NCI-H1694 treated with DMSO at 0.1 percent for 48 hours (cell line): ENCODE measurements at places on chromosomes 6 and 20.

DNA sequence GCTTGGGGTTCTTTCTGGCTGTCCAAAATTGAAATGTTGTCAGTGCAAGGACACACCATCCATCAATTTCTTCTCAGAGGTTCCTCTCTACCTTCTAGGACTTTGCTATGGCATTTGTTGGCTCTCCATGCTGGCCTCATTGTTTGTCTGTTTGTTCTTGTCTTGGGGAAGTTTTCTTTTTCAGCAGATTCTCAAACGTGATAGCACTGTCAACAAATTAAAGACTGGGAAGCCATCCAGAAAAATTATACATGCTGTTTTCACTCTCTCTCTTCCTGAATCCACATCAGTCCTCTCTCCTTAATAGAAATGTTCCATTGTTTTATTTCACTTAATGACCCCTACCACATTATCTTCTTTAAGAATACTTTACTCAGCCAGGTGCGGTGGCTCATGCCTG, 130.4 kb downstream of the PCSK2 start:
- DNase-seq, result no peak

- no peak for DNase-seq
These were observed 354.1 kb upstream of the ARID1B start for GRCh38 chr6:156423075-156423474.

DNA sequence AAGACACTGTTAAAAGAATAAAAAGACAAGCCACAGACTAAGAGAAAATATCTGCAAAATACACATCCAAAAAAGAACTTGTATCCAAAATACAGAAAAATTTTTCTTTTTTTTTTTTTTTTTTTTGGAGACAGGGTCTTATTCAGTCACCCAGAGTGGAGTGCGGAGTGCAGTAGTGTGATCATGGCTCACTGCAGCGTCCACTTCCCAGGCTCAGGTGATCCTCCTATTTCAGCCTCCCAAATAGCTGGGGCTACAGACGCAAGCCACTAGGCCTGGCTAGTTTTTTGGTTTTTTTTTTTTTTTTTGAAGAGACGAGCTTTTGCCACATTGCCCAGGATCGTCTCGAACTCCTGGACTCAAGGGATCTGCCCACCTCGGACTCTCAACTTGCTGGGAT, 3.1 kb downstream of the ZUP1 start:
- no peak for DNase-seq

DNA sequence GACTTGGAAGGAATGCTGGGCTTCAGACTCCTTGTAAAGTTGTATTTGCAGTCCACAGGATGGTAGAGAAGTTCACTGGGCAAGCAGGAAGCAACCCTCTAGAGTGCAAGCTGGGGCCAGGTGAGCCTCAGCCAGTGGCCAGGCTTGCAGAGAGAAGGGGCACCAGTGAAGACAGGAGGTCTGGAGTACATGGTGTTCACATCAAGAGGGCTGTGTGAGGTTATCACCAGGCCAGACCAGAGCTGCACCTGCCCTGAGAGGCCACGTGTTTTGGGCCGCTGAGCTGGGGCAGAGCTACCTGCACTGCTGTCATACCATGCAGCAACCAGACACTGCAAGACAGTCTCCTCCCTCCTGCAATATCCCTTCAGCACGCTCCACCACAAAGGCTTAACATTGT, 79.0 kb downstream of the SH3BGRL2 start:
- no peak for DNase-seq

DNA sequence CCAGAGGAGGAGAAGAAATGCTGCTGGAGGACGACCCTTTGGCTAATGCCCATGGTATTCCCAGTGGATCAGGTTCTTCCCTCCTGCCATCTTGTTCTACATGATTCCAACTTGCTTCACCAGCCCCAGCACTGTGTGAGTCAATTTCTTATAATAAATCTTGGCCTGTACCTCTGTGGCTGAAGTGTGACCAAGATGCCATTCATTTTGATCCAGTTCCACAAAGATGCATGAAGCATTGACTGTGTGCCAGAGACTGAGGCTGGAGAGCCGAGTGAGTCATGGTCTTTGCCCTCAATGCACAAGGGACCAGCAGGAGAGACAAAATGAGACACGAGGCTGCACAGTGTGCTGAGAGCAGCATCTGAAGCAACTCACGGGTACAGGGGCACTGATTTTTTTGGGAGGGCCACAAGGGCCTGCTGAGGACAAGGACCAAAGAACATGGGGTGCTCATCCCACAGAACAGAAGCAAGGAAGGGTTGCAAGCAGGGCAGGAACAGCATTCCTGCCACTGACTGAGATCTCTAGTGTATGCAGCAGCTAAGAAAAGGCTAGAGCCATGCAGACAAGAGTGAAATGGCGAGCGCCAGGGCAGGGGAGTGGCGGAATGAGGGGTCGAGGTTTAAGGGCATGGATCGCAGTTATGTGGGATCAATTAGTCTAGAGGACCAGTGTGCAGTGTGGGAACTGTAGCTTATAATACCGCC, 207.0 kb downstream of the THBS2 start:
- no peak for DNase-seq

GRCh38 chr6:42898891-42899361, 16.9 kb upstream of the PTCRA start:
- DNase-seq, result peak; percentile 48

GRCh38 chr6:24458941-24459340, 30.4 kb downstream of the GPLD1 start:
- DNase-seq, result no peak

DNA sequence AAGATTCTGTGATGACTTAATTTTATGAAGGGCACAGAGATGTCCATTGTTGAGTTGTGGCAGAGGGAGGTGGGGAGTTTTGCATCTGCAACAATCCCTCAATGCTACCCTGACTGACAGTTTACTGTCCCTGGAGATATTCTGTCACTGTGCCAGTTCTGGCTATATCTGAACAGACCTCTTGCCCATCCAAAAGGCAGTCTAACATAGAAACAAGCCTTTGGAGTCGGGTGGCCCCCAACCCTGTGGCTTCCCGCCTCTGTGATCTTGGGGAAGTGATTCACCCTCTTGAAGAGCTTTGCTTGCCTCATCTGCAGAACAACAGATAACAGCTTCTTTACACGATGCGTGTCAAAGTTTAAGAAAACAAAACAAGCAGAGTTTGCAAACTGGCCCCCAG, 3.8 kb upstream of the E2F1 start:
- no peak for DNase-seq

- no peak for DNase-seq
These were observed 47.0 kb upstream of the DST start for GRCh38 chr6:56689663-56690062.

DNA sequence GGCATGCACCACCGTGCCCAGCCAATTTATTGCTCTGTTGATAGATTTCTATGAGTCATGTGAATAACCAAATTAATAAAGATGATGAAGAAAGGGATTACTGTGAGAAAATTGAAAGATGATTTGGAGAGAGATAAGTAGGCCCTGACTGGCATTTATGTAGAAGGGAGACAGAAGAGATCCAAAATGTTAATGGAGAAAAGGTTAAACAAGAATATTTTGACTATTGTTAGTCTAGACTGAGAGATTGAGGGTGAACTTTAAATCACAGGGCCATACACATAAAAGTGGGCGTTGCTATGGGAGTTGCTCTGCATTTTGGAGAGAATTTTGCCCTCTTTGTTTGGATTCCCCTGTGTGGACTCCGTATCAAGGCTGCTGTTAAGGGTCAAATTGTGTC, 68.9 kb upstream of the SCAF8 start:
- DNase-seq, result no peak

- peak; percentile 14 for DNase-seq
These were observed 806 bp downstream of the LEMD2 start for GRCh38 chr6:33787954-33788693.
